Activated CD4-positive, alpha-beta T cell treated with anti-CD3 and anti-CD28 coated beads for 24 hours (primary cell): ENCODE measurements at places on chromosomes 4 and X.

DNA sequence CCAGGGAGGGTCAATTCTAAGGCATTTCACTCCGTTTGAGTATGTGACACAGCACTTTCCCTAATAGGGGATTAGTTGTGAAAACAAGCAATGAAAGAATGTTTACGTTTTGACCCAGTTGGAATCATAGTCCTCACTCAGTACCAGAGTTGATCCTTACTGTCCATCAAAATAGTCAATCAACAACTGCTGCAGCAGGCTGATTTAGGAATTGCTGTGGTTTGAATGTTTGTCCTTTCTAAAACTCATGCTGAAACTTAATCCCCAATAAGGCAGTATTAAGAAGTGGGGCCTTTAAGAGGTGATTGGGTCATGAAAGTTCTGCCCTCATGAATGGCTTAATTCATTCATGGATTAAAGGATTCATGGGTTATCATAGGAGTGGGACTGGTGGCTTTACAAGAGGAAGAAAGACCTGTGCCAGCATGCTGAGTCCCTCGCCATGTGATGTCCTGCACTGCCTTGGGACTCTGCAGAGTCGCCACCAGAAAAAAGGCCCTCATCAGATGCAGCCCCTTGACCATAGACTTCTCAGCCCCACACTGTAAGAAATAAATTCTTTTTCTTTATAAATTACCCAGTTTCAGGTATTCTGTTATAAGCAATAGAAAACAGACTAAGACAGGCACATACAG lies 3.1 kb upstream of the FBXL5 start:
- DNase-seq = no peak

GRCh38 chrX:107659768-107660167 lies 31.5 kb downstream of the PRPS1 start:
- DNase-seq = no peak

DNA sequence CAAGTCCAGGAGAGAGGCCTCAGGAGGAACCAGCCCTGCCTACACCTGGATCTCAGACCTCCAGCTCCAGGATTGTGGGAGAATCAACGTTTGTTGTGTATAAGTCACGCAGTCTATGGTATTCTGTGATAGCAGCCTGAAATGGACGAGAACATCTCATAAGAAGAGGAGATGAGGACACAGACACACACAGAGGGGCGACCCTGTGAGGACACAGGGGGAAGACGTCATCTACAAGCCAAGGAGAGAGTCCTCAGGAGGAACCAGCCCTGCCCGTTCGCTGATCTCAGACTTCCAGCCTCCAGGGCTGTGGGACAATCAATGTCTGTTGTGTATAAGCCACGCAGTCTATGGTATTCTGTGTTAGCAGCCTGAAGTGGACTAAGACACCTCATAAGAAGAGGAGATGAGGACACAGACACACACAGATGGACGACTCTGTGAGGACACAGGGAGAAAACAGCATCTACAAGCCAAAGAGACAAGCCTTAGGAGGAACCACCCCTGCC lies 20.3 kb downstream of the P2RY8 start:
- DNase-seq = no peak

- DNase-seq = no peak
Observed at GRCh38 chr4:119040694-119041185, 94.9 kb upstream of the MYOZ2 start.

GRCh38 chr4:3334316-3334715 lies 41.5 kb downstream of the RGS12 start:
- no peak for DNase-seq

DNA sequence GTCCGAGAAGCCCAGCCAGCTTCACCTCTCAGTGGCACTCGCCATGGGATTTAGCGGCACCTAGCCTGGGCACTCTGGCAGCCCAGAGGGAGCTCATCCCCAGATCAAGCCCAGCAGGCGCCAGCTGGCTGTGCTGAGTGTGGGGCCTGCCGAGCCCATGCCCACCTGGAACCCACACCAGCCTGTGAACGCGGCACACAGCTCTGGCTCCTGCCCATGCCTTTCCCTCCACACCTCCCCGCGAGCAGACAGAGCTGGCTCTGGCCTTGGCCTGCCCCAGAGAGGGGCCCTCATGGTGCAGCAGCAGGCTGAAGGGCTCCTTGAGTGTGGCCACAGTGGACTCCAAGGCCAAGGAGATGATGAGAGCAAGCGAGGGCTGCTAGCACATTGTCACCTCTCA lies 38.0 kb upstream of the AADAT start:
- DNase-seq = no peak

GRCh38 chr4:21555083-21555482 lies 393.5 kb downstream of the KCNIP4 start:
- no peak for DNase-seq

GRCh38 chr4:66219401-66219800 lies 549.1 kb upstream of the EPHA5 start:
- no peak for DNase-seq

- no peak for DNase-seq
Observed at GRCh38 chr4:80852061-80852460, 178.4 kb upstream of the BMP3 start.

GRCh38 chr4:147049946-147050345 lies 104.3 kb upstream of the TTC29 start:
- no peak for DNase-seq

DNA sequence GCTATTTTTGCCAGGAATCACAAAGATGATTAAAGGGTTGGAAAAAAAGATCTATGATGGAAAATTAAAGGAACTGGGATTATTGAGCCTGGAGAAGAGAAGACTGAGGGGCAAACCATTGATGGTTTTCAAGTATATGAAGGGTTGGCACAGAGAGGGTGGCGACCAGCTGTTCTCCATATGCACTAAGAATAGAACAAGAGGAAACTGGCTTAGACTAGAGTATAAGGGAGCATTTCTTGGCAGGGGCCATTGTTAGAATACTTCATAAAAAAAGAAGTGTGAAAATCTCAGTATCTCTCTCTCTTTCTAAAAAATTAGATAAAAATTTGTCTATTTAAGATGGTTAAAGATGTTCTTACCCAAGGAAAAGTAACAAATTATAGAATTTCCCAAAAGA lies 75.1 kb downstream of the NPNT start:
- DNase-seq = no peak

GRCh38 chr4:114132830-114133229 lies 153.4 kb upstream of the ARSJ start:
- no peak for DNase-seq

DNA sequence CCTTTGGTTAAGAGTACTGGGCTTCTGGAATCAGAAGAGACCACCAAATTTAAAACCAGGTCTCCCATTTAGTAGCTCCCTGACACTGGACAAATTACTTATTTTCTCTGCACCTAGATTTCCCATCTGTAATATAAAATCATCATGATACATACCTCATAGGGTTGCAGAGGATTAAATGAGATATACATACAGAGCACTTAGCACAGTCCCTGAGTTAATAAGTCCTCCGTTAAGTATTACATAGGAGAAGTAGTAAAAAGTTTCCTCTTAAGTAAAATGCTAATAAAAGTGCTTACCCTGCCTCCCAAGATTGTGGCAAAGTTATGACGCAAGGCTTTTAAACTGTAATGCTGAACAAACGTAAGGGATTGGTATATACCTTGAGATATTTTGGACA lies 539 bp upstream of the CHIC1 start:
- DNase-seq = no peak
